Fibroblast of upper back skin (primary cell): ENCODE measurements at places on chromosomes 3 and 15.
A peak's percentile ranks its signal among the peaks of the same experiment; 100 is the strongest.

- DNase-seq, result peak; percentile 77
Observed at GRCh38 chr3:125123451-125124305, 67.9 kb upstream of the HEG1 start.

GRCh38 chr15:25844981-25845680 is 18.0 kb downstream of the ATP10A start:
- DNase-seq, result no peak

DNA sequence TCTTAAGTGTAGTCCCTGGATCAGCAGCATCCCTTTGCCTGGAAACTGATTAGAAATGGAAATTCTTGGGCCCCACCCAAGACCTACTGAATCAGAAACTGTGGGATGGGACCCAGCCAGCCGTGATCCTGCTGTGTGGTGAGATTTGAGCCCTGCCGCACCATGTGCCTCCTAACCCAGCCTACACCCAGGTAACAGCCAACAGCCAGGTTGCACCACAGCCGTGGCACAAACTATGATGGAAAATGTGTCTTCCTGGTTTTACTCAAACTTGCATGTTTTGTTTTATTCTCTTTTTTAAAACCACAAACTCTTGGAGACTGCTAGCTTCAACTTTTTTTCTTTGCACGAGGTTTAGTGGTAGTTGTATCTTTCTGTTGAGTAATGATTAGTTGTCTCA is 2.6 kb downstream of the LIMD1 start:
- peak; percentile 63 for DNase-seq

DNA sequence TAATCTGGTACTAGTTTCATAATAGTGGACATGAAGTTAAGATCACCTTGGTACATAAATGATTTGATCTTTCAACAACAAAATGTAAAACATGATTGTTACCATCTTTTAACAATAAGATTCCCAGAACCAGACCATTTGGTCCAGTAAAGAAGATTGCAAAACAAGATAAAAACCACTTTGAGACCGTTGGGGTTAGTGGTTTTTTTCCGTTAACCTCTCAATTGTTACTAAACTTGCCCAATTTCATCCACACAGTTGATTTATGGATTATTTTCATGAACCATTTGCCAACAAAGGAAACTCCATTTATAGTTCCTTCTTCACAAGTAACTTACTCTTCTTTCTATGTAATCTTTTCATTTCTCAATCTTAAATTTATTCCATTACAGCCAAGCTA is 53.8 kb downstream of the ATP8B4 start:
- DNase-seq, result peak; percentile 13

DNA sequence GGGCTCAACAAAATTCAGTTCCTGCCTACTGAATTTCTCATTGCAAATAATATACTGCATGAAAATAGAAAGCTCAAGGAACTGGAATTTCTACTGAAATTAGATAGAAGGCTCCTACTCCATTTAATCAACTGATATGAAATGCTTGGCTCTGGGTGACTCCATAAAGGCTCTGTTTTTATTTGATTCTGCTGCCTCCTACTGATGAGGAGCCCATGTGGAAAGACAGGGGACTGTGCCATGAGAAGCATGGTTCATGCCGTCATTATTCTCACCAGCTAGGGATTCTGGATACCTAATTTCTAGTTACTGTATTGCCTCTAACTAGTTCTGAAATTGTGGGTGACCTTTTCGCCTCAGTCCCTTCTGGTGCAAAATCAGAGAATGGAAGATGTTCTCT is 366.2 kb upstream of the DPH6 start:
- DNase-seq, result peak; percentile 15

DNA sequence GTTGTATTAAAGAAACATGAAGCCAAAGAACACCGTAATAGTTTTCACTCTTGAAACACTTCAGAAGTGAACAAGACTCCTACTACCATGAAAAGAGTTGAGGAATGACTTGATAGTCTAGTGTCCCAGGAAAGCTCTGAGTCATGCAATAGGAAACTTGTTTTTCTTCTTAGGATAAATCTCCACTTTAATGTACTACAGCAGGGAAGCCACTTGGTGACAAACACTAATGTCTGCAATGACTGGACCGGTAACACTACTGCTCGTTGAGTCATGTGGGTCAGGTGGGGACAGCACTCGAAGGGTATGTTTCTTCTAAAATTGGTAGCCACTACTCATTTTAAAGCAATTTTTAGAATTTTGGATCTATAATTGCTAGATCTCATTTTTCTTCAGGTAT is 291.7 kb upstream of the CNTN3 start:
- no peak for DNase-seq

DNA sequence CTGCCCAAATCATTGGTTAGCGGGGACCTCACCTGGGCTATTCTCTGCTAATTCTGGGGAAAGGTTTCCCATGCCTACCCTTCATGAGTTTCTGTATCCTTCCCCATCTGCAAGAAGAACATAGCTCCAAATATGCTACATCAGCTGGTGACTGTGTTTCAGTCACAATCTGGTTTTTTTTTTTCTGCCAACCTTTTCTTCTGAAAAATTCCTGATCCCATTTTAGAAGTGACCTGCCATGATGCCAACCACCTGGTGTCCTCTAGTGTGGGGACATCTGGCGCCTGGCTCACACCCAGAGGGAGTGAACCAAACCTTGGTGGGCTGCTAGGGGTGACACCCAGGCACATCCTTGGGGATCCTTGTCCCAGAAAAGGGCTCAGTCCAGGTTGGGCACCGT is 76.1 kb downstream of the CHRD start:
- no peak for DNase-seq

DNA sequence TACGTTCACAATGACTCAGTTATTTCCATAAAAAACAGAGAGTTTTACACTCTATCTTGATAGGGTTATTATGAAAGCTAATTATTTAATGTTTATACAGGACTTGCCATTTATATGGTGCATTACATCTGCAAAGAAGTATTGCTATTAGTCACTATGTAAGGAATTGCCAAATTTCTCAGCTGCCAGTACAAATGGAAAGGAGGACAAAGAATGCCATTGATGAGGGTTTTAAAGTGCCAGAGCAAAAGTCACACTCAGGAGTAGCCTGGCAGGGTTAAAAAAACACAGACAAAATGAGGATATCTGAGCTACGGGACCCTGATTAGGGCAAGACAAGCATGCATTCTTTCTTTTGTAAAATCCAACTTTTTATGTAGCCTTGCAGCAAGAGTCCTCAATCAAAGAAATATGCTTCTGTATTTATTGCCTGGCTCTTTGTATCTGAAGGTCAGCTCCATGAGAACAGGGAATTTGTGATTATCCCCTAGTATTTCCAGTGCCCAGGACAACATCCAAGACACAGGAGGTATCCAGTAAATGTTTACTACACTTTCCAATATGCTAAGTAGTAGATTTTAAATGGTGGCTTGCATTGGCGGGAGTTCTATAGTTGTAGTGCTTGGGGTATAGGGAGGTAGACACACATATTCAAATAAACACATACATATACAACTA is 1013.6 kb downstream of the ROBO1 start:
- DNase-seq, result peak; percentile 52

DNA sequence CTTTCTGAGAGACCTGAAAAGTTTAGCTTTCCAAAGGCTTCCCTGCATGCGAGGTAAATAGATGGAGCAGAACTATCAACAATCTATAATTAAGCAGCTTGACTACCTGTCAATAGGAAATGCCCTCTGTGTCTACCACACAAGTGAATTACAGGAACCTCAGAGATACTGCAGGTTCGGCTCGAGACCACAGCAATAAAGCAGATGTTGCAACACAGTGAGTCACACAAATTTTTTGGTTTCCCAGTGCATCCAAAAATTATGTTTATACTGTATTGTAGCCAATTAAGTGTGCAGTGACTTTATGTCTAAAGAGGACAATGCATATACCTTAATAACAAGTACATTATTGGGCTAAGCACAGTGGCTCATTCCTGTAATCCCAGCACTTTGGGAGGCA is 252.0 kb downstream of the UBE2E2 start:
- peak; percentile 90 for DNase-seq

GRCh38 chr3:153356908-153357307 is 194.9 kb downstream of the RAP2B start:
- no peak for DNase-seq

DNA sequence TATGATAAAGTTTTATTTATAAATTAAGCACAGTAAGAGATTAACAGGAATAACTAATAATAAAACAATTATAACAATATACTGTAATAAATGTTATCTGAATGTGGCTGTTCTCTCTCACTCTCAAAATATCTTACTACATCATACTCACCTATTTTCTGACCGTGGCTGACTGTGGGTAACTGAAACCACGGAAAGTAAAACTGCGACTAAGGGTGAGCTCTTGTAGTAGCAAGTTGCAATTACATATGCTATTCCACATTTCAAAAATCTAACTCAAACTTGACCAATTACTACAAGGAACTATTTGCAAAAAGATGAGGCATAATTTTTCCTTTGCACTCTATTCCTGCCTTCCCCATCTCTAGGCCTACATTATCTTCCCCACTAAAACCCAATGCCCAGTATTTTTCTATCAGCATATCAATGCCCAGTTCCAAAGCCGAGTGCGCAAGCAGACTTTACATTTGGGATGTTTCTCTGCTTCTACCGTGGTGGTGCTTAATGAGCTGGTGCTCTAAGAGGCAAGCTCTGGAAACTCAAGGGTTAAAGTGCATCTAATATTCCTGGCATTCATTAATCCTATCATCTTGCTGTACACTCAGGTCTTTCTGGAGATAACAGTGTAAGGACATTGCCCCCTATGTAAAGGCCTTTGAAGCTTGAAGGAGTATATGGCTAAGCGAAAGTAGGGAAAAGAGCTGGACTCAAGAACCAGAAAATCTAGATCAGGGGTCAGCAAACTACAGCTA is 6.7 kb downstream of the PCYT1A start:
- DNase-seq, result no peak

- DNase-seq, result no peak
Observed at GRCh38 chr3:181578743-181579142, 133.0 kb upstream of the SOX2 start.

DNA sequence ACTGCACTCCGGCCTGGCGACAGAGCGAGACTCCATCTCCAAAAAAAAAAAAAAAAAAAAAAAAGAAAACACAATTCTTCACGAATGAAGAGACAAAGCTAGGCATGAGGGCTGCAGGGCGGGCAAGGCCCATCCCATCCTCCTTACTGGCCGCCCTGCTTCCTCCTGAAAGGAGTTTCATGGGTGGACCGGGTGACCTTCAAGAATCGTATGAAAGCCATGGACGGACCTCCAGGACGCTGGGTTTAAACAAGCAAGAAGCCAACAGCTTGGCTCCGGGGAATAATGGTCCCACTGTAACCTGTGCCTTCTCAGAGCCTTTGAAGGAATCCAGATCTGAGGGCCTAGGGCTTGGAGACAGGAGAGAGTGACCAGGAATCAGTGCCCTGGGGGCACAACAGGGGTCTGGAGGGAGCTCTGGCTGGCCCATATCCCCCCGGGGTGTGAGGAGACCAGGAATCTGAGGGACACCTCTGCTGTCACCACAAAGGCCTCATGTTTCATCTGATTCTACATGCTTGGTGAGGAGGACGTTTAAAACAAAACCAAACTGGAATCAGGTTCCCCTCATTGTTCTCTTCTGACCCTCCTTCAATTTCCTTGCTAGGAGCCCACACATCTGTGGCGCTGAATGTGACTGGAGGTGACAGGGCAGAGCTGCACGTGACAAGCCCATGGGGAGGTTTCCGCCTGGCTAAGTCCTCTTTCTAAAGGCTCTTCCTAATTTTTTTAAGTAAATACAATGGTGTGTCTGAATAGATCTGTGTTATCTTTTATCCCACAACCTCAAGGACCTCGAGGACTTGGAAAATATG is 46.1 kb downstream of the WHAMM start:
- no peak for DNase-seq

DNA sequence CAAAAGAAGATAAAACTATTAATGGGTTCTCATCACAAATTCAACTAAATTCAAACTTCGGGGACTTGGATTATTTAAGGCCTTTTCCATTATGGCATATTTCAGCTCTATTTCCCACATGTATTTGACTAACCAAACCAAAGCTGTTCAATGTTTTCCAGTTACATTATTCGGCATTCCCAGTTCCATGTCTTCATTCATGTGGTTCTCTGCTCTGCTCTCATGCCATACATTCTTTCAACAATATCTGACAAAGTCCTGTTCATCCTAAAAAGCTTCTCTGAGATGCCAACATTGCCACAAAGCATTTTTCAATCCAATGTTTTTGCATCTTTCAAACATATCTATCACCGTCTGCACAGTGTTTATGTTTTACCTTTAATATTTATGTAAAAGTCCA is 141.4 kb downstream of the GREM1 start:
- peak; percentile 53 for DNase-seq

- peak; percentile 97 for DNase-seq
Observed at GRCh38 chr3:37163262-37164015, 10.9 kb downstream of the LRRFIP2 start.

DNA sequence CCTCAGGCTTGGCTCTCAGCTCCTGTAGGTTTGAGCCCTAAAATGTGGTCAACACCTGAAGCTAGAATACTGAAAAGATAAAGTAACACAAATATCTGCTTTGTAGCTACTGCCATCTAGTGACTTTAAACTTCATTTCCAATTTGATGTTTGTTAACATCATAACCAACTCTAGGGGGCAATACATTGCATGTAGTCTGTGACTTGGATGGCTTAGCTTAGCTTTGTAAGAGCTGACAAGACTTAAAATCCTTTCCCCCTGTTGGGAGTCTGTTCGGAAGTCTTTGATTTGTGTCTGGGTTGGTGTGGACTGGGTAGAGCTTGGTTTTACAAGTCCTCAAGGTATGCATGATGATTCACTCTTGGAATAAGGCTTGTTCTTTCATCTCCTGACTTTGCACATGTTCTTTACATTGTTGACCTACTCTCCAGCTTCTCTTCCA is 51.7 kb downstream of the SCN11A start:
- peak; percentile 71 for DNase-seq

DNA sequence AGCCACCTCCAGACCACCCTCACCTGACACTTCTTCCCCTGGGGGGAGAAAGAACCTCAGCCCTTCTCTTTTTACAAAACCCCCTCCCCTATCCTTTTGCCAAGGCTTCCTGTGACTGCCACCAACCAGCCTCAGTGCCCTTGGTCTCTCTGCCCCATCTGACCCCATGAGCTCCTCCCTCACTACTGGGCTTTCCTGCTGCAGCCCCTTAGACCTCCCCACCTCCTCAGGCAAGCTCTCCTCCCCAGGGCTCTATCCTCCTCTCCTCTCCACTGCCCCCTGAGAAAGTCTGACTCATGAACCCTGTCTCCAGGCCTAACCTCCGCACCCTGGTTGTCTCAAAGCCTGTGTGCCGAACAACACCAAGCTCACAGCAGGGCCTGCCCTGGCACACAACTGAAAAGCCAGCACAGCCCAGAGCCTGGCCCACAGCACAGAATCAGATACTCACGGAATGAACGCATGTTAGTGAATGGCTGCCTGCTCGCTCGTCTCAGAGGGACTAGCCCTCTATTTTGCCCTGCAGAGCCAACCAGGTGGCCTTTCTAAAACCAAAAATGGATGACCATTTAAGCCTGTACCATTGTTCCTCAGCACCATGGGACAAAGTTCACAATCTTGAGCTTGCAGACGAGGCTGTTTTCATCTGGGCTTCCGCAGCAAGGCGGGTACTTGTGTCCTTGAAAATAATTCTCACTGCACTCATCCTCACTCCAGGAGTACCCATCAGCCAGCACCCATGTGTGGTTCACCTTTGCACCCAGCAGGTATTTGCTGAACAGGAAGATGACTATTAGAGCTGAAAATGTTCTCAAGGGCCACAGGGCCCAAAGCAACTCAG is 1.7 kb downstream of the CHDH start:
- DNase-seq, result no peak
